ENCODE measurements at places on chromosomes 12 and 14. TPM values are rescaled to one million over a fixed set of nuclear protein-coding genes. Genes with fewer than 3 reads are reported as not detected.

- no peak overlapping the region for H3K27ac ChIP-seq
- H3K4me3 ChIP-seq, result no peak overlapping the region
- no peaks in the 10 kb centered on the region for H3K27me3 ChIP-seq
- H3K4me1 ChIP-seq, result no peaks in the 10 kb centered on the region
- no peak for DNase-seq
Observed at GRCh38 chr12:127785540-127785939, 481.4 kb upstream of the TMEM132C start.

- H3K27me3 ChIP-seq, result no peaks in the 10 kb centered on the region
- no peak for DNase-seq
- no peak overlapping the region for H3K27ac ChIP-seq
- no peak overlapping the region for H3K4me3 ChIP-seq
- H3K4me1 ChIP-seq, result peaks cover 2% of the 10 kb centered on the region
Observed at GRCh38 chr14:79831195-79831892, 380.0 kb downstream of the DIO2 start.

DNA sequence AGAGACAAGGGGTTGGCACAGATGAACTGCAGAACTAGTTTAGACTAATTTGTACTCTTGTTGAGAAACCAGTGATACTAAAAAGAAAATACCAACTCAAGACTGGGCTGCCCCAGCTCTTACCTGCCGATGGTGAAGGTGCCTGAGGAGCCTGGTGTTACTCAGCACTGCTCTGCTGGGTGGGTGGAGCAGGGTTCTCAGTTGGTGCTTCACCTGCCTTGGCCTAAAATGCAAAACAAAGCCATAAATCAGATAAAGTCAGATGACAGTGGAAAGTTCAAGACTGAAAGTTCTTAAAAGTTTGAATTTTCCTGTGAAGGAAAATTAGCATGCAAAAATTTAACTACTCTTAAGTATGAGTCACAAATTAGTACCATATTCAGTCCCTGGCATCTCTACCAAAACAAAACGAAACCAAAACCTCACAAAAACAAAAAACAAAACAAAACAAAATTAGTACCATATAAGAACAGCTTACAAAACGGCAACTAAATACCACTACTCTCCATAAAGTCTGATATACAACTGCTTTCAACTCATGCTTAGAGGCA, 21.9 kb downstream of the YBX3 start:
- peaks cover 7% of the 10 kb centered on the region for H3K36me3 ChIP-seq
- H3K27me3 ChIP-seq, result no peaks in the 10 kb centered on the region
- H3K4me3 ChIP-seq, result no peak overlapping the region
- no peak for DNase-seq
- H3K4me1 ChIP-seq, result peaks cover 2% of the 10 kb centered on the region

DNA sequence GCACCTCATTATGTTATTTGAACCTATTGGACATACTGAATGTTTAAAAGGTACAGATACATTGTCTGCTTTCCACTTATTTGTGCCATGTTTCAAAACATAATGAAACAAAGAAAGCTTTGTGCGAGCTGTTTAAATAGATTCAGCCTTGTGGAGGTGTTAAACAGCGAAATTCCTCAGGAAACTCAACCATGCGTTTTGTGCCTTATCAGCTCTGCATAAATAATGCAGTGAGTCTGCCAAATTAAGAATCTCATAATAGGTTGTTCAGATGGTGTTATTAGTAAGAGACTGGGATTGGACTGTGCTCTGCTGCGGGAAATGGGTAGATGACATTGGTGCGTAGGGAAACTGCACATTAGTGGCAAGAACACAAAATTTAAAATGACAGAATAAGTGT, 163.7 kb upstream of the CLEC14A start:
- H3K27me3 ChIP-seq, result no peaks in the 10 kb centered on the region
- no peaks in the 10 kb centered on the region for H3K36me3 ChIP-seq
- H3K4me1 ChIP-seq, result peaks cover 5% of the 10 kb centered on the region
- no peak overlapping the region for H3K4me3 ChIP-seq
- DNase-seq, result no peak

TAS2R8 gene
- not detected for total RNA-seq

KCNMB4 gene
- 0.51 TPM for total RNA-seq

TRIM9 gene
- total RNA-seq, result 0.50 TPM

Measured in fibroblast of lung (primary cell).